ENCODE measurements at places on chromosomes 6 and 20.

DNA sequence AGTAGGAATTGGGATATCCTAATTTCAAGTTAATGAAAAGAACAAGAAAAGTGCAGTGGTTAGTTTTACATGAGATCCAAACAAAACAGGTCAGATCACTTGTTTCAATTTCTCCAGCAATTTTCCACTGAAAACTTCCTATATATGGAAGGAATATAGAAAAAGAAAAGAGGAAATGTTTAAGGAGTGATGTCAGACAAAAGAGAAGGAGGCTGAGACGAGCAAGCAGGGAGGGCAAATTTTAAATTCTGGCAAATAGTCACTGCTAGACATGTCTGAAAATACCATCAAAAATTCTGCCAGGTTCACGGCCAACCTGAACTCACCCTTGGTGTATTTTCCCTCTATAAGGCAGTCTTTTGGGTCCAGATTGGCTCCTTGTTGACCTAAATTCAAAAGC lies 9.5 kb upstream of the NUP153 start:
- no peak for DNase-seq

DNA sequence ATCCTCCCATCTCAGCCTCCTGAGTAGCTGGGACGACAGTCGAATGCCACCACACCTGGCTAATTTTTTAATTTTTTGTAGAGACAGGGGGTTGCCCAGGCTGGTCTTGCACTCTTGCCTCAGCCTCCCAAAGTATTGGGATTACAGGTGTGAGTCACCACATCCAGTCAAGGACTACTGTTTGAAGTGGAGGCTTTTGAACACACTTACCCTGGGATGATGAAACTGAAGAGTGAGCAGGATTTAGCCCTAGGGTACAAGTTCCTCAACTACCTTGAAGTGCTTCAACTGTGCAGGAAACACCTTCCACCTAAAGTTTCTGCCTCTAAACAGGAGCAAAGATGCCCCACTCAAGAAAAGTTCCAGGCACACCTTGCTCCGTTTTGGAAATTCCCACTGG lies 15.7 kb upstream of the PARD6B start:
- no peak for DNase-seq

DNA sequence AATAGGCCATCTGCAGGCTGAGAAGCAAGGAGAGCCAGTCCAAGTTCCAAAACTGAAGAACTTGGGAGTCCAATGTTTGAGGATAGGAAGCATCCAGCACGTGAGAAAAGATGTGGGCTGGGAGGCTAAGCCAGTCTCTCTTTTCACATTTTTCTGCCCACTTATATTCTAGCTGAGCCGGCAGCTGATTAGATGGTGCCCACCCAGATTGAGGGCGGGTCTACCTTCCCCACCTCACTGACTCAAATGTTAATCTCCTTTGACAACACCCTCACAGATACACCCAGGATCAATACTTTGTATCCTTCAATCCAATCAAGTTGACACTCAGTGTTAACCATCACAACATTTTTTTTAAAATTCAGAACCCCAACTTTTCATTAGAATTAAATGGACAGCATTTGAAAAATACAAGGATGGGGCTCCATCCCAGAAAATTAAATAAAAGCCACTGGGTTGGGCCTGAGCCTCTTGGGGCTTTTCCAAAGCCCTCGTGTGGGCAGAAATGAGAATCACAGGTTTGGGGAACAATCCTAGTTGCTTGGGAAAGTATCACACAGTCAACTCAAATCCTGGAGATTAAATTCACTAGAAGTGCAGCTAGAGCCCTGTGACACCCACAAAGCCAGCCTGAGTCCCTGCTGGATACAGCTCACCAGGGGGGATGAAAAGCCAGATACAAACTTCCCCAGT lies 2.2 kb downstream of the CLDN20 start:
- DNase-seq = no peak

GRCh38 chr6:144159742-144160141 lies 9.4 kb downstream of the STX11 start:
- DNase-seq = no peak

GRCh38 chr6:71533939-71534379 lies 245.3 kb downstream of the OGFRL1 start:
- DNase-seq = peak; percentile 6

Measured in GM12865 (cell line).